ENCODE measurements at places on chromosomes 6 and 20. TPM values are rescaled to one million over a fixed set of nuclear protein-coding genes. Genes with fewer than 3 reads are reported as not detected.

DNA sequence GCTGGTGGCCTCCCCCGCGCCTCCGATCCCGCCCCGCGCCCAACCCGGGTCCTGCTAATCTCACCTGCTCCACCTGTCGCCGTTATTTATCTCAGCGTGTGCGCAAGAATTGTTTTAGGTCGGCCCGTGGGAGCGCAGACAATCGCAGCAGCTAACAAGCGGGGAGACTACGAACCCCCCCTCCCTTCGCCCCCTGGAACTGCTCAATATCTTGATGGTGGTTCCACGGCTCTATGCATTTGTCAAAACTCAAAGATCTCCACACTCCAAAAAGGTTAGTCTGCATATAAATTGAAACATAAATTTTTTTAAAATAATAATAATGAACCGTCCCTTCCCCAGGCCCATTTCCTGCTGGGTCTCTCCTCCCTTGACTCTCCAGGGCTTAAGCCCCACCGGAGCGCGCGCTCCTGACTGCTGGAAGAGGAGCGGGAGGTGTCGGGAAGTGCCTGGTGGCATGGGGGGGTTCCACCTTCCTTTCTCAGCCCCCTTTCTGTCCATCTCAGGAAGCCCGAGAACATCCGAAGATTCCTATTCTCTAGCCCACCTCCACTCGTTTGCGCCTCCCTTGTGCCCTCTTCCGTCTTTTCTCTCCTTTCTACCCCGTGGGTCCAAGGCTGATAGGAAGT, 1.6 kb upstream of the MDGA1 start:
- H3K4me1 ChIP-seq, result peaks cover 25% of the 10 kb centered on the region
- H3K27me3 ChIP-seq, result peaks cover 78% of the 10 kb centered on the region

- peaks cover 18% of the 10 kb centered on the region for H3K4me1 ChIP-seq
- H3K4me3 ChIP-seq, result peak overlapping the region; percentile 93
- H3K27ac ChIP-seq, result peak overlapping the region; percentile 75
- peaks cover 17% of the 10 kb centered on the region for H3K27me3 ChIP-seq
Measured at GRCh38 chr20:542777-543368, 717 bp downstream of the CSNK2A1 start.

SLC22A3 gene
- 8.1 TPM for total RNA-seq

GRCh38 chr20:2114127-2114959, 12.7 kb downstream of the STK35 start:
- no peaks in the 10 kb centered on the region for H3K27me3 ChIP-seq
- DNase-seq, result no peak
- no peak overlapping the region for H3K4me3 ChIP-seq

PRL gene
- total RNA-seq, result not detected

- peaks cover 47% of the 10 kb centered on the region for H3K4me1 ChIP-seq
- no peaks in the 10 kb centered on the region for H3K27me3 ChIP-seq
- peak overlapping the region; percentile 24 for H3K4me3 ChIP-seq
Measured at GRCh38 chr6:116386581-116387299, 16.0 kb downstream of the DSE start.

SLCO4A1 gene
- total RNA-seq, result 51.9 TPM

GRCh38 chr6:133613211-133613610, 275.7 kb upstream of the TCF21 start:
- no peaks in the 10 kb centered on the region for H3K36me3 ChIP-seq
- H3K27me3 ChIP-seq, result no peaks in the 10 kb centered on the region
- no peak overlapping the region for H3K27ac ChIP-seq
- no peaks in the 10 kb centered on the region for H3K4me1 ChIP-seq
- no peak for DNase-seq

DNA sequence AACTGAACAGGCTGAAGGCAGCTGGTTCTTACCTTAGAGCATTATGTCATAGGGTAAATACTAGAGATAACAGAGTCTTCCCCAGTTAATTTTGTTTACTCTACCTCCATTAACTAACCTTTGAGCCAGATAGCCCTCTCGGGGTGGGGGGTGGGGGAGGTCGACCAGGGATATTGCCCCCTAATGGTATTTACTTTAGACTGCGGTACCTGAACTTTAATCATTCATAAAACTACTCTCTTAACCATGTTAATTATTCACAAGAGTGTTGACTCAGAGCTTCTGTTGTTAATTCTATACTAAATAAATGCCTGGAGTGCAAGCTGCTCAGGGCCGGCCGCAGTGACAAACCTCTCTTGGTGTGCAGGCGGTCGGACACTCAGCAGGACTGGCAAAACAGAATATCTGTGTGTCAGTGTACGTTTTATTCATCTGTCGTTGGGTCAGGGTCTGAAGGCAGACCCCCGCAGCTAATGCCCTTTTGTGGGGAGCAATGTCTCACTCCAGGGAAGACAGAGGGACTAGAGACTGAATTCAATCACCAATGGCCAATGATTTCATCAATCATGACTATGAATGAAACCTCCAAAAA, 152.4 kb upstream of the COL21A1 start:
- H3K4me1 ChIP-seq, result peaks cover 23% of the 10 kb centered on the region
- H3K36me3 ChIP-seq, result peaks cover 7% of the 10 kb centered on the region
- no peaks in the 10 kb centered on the region for H3K27me3 ChIP-seq
- peak overlapping the region; percentile 58 for H3K4me3 ChIP-seq
- DNase-seq, result peak; percentile 39

LRP11 gene
- 27.4 TPM for total RNA-seq

DNA sequence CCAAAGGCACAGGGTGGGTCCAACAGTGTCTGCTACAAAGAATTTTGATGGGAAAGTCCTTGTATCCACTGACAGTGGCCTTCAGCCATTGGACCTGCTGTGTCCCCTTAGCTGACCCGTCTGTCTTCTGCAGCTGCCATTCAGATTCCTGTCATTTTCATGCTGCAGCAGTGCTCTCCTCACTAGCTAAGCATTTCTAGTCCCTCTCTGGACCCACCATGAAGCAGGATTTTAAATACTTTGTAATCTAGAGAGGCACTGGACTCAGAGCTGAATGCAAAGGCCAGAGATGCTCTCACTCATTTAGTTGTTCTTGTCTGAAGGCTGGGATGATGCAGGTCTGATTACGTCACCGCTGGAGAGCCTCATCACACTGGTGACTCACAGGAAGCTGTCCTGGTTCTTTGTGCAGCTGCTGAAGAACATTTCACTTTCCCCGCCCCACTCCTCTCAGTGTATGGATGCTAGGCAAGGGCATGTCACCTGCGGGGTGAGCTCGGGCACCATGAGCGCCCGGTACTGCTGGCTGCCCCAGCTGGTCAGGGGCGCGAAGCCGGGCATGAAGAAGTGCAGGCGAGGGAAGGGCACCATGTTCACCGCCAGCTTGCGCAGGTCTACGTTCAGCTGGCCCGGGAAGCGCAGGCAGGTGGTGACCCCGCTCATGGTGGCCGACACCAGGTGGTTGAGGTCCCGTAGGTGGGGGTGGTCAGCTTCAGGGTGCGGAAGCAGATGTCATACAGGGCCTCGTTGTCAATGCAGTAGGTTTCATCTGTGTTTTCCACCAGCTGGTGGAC, 19.4 kb upstream of the TUBB2A start:
- H3K4me1 ChIP-seq, result no peaks in the 10 kb centered on the region
- H3K27me3 ChIP-seq, result peaks cover 13% of the 10 kb centered on the region
- DNase-seq, result no peak
- H3K36me3 ChIP-seq, result no peaks in the 10 kb centered on the region
- no peak overlapping the region for H3K27ac ChIP-seq
- H3K4me3 ChIP-seq, result no peak overlapping the region

PDE10A gene
- total RNA-seq, result 23.7 TPM

- peak overlapping the region; percentile 22 for H3K4me3 ChIP-seq
- peaks cover 65% of the 10 kb centered on the region for H3K4me1 ChIP-seq
- no peak for DNase-seq
- H3K27me3 ChIP-seq, result no peaks in the 10 kb centered on the region
Measured at GRCh38 chr6:56803594-56803993, 151.3 kb upstream of the BEND6 start.

LRRC73 gene
- total RNA-seq, result 0.50 TPM

- no peak for DNase-seq
- H3K27me3 ChIP-seq, result peaks cover 71% of the 10 kb centered on the region
- no peaks in the 10 kb centered on the region for H3K36me3 ChIP-seq
- no peak overlapping the region for H3K27ac ChIP-seq
- H3K4me1 ChIP-seq, result no peaks in the 10 kb centered on the region
Measured at GRCh38 chr20:58840816-58841538, 9.7 kb downstream of the GNAS-AS1 start.

DNA sequence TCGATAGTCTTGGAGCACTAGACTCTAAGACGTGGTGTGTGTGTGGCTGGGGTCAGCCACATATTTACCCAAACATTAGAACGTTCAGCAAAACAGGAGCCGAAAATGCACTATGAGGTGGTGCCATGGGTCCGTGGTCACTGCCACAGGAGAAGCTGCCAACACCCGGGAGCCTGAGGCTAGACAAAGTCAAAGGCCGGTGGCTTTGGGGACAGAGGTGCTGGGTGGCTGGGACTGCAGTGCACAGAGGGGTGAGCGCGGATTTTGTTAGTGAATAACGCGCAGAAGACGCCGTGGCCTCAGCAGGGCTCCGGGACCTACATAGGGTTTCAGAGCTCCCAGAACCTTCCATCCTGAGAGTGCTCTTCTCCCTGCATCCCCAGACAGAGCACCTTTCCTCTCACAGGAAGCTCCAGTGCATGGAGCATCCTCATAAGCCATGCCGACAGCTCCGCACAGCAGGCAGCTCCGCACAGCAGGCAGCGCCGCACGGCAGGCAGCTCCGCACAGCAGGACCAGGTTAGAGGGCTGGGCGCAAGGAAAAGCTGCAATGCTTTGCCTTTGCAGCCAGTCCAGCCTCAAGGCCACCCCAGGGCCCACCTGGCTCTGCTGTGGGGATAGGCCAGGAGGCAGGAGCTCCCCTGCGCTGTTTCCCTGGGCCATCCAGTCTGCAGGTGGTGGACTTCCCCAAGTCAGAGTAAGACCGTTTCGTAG, 304.1 kb downstream of the TAF4 start:
- no peak overlapping the region for H3K27ac ChIP-seq
- no peaks in the 10 kb centered on the region for H3K36me3 ChIP-seq
- DNase-seq, result no peak
- H3K27me3 ChIP-seq, result peaks cover 67% of the 10 kb centered on the region

NKX2-4 gene
- not detected for total RNA-seq

DNA sequence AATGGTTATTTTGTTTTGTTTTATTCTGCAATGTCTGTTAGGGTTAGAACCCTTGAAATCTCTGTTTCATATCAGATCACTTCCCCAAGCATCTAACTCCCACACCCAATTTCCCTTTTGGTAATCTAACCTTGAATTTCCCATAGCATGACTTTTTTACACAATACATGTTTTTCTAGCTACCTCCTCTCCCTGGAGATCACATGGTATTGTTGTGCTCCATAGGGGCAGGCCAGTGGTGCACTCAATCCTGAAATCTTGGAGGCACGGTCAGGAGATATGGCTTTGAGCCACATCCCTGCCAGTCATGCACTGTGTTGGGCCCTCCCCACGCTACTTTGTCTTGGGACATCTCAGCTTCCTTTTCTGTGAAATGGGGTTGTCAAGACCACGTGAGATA, 36.7 kb upstream of the NNAT start:
- H3K36me3 ChIP-seq, result no peaks in the 10 kb centered on the region
- no peak overlapping the region for H3K27ac ChIP-seq
- peaks cover 76% of the 10 kb centered on the region for H3K27me3 ChIP-seq
- no peak overlapping the region for H3K4me3 ChIP-seq
- DNase-seq, result no peak

DNA sequence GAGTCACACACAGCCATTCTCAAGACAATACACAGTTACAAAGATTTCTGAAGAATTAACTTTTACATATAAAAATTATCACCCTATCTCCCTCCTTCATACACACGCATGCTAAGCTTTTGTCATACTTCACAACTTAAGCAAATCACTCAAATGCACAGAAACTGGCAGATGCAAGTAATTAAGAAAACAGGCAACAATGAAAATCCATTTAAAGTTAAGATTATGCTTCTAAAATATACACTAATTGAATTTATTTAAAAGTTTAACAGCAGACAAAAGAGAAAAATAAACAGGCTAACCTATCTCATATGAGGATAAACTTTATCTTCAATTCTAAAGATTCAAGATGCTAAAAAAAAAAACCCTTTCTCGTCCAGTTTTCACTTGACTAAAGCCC, 68.4 kb downstream of the DST start:
- H3K27ac ChIP-seq, result no peak overlapping the region
- peaks cover 9% of the 10 kb centered on the region for H3K36me3 ChIP-seq
- H3K4me3 ChIP-seq, result no peak overlapping the region
- H3K4me1 ChIP-seq, result peaks cover 4% of the 10 kb centered on the region
- no peaks in the 10 kb centered on the region for H3K27me3 ChIP-seq

UNC5CL gene
- 10.6 TPM for total RNA-seq

PAK5 gene
- 0.07 TPM for total RNA-seq

DNA sequence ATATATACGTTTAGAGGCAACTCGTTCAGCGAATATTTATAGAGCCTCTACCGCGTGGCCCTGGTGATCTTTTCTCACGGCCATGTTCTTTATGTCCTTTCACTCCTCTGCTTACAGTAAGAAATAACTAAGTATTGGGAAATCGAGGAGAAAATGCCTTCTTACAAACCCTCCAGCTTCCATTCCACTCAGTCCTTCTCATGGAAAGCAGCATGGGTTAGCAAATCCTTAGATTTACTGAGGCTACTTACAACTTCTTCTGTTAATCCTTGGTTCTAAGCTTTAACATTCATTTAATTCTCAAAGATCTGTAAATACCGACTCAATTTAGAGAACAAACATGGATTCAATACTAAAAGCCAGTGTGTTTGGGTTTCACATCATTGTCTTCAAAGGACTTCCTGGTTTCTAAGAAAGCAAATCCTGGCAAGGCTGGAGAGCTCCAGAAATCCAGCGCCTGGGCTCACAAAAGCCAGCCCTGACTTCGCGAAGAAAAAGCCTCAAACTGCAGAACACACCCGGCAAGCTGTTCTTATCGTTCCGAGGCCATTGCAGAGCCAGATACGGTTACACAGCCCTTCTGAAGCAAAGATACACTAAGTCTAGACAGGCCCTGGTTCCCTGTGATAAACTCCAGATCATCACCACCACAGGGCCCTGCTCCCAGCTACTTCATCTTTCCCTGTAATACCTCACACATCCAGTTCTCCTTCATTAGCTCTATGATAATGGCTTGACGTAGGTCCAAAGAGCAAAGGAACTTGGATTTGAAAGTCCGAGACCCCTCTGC, 19.2 kb downstream of the AGPAT4 start:
- no peaks in the 10 kb centered on the region for H3K36me3 ChIP-seq
- no peak overlapping the region for H3K27ac ChIP-seq
- no peak for DNase-seq
- no peaks in the 10 kb centered on the region for H3K4me1 ChIP-seq
- H3K4me3 ChIP-seq, result no peak overlapping the region

Data from Calu3 (cell line).